ENCODE measurements at places on chromosomes 5 and 9. TPM values are rescaled to one million over a fixed set of nuclear protein-coding genes. Genes with fewer than 3 reads are reported as not detected.

The ZDHHC11B gene
- not detected for total RNA-seq

The DOK3 gene
- 3.4 TPM for total RNA-seq

The SLIT3 gene
- total RNA-seq = under 0.01 TPM

The PCDHGB7 gene
- 12.3 TPM for total RNA-seq

The FAM78A gene
- 5.3 TPM for total RNA-seq

The BARHL1 gene
- not detected for total RNA-seq

The PCDHB15 gene
- 1.2 TPM for total RNA-seq

The PRRT1B gene
- total RNA-seq = not detected

The PCDHB9 gene
- total RNA-seq = 0.31 TPM

The MARCOL gene
- not detected for total RNA-seq

The B4GALT1 gene
- total RNA-seq = 7.8 TPM

The ZNF483 gene
- 0.81 TPM for total RNA-seq

The PCA3 gene
- total RNA-seq = under 0.01 TPM

The FGFR4 gene
- 3.6 TPM for total RNA-seq

The PAPPA gene
- total RNA-seq = 0.32 TPM

The CNOT6 gene
- 32.7 TPM for total RNA-seq

The CHSY3 gene
- 2.6 TPM for total RNA-seq

The EQTN gene
- total RNA-seq = not detected

The DUSP1 gene
- 75.9 TPM for total RNA-seq

The ARSI gene
- total RNA-seq = 0.16 TPM

The GPR150 gene
- not detected for total RNA-seq

The IFNK gene
- not detected for total RNA-seq

The NR2F1-AS1 gene
- total RNA-seq = 3.7 TPM

The SLC36A3 gene
- total RNA-seq = not detected

The LHX3 gene
- total RNA-seq = not detected

The TCF7 gene
- 0.31 TPM for total RNA-seq

The DDX4 gene
- not detected for total RNA-seq

The MEF2C gene
- 75.9 TPM for total RNA-seq

The TMEM171 gene
- 2.1 TPM for total RNA-seq

The CCDC171 gene
- total RNA-seq = 1.1 TPM

The SH3RF2 gene
- 0.88 TPM for total RNA-seq

The FOXE1 gene
- not detected for total RNA-seq

The SLC34A1 gene
- not detected for total RNA-seq

The CCNI2 gene
- 0.06 TPM for total RNA-seq

The PIK3R1 gene
- total RNA-seq = 12.3 TPM
